Fibroblast of skin of left quadriceps (primary cell): ENCODE measurements at places on chromosomes 2 and 18.

GRCh38 chr18:9578306-9578705, 36.1 kb downstream of the PPP4R1 start:
- DNase-seq = no peak

- no peak for DNase-seq
These were observed 2.6 kb downstream of the HS6ST1 start for GRCh38 chr2:128315829-128316776.

GRCh38 chr2:102027036-102027980, 35.5 kb downstream of the IL1R2 start:
- peak; percentile 74 for DNase-seq

DNA sequence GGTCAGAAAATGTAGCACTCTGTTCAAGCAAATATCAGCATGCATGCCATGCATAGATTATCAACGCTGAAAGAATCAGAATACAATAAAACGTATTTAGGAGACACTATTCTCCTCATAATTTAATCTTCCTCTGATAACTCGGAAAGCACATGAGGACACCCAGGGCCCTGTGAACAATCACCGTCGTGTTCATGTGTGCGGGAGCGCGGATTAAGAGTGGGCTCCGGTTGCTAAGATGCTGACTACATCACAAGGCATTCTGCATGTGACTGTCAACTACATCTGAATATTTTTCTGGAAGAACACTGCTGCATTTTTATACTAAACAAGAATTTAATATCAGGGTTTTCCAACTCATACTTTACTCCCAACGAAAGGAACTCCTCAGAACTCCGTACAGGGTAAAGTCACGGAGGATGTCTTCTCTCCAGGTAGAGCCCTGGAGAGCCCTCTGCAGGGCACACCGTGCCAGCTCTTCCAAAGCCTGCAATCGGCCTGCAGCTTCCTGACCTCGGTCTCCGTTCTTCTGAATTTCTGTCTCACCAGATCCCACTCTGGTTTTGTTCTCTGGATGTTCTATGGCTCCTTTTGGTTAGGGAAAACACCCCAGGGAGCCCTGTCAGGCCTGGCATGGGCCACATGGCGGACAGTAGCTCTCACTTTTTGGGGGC, 59.6 kb downstream of the ZNF516 start:
- DNase-seq = no peak

DNA sequence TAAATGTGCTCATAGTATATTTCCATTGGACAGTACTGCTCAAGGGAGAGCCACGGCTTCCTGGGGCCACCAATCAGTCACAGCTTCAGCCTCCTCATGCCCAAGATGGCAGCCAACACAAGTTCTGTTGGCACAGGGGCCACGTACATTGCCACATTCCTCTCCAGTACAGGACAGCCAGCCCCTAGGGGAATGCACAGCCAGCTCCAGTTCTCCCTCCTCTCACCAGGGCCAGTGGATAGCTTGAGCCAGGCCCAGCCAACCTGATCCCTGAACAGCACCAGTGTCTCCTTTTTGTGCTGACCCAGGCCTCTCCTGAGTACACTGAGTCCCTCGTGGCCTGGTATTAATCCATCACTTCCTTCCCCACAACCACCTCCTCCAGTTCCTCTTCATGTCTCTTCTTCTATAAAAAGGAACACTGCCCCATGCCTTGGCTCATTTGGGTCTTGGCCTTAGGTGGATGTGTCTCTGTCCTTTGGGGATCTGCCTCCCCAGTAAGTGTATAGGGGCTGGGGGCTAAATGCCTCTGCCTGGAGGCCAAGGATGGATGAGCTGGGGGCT, 168.7 kb downstream of the TNS1 start:
- DNase-seq = no peak

GRCh38 chr2:222364285-222364895, 60.0 kb upstream of the SGPP2 start:
- DNase-seq = no peak

- DNase-seq = no peak
These were observed 166.8 kb downstream of the DCDC2C start for GRCh38 chr2:3870222-3870621.

DNA sequence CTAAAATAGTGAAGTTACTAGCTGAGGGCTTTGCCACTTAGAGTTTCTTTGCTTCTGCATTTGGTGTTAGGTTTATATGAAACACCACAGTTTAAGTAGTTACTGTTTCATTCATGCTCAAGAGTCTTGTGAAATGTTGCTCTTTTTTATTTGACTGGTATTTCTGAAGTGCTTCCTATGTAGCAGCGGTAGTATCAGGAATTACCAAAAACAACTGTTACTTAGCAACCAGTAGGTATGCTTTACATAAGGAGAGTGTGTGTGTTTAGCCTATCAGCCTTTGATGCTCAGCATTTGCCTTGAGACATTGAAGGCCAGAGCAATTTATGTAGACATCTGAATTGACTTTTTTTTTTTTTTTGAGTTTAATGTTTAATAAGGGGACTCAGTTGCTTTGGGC, 3.6 kb downstream of the DIS3L2 start:
- DNase-seq = no peak

DNA sequence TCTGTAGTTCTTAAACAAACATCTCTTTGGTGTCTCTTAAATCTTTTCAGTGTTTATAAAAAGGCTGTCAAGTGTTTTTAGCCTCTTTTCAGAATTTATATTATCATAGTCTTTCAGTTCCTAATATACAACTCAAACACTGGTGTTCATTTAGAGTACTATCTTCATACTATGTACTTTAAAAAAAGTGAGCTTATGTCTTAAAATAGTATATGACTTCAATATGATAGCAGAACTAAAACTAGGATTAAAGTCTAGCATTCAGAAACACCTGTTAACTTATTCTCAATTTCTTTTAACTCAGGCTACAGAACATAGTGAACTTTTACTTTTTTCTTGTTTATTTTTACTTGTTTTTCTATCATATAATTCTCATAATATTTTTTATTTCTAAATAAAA, 14.7 kb upstream of the IKZF2 start:
- DNase-seq = no peak

DNA sequence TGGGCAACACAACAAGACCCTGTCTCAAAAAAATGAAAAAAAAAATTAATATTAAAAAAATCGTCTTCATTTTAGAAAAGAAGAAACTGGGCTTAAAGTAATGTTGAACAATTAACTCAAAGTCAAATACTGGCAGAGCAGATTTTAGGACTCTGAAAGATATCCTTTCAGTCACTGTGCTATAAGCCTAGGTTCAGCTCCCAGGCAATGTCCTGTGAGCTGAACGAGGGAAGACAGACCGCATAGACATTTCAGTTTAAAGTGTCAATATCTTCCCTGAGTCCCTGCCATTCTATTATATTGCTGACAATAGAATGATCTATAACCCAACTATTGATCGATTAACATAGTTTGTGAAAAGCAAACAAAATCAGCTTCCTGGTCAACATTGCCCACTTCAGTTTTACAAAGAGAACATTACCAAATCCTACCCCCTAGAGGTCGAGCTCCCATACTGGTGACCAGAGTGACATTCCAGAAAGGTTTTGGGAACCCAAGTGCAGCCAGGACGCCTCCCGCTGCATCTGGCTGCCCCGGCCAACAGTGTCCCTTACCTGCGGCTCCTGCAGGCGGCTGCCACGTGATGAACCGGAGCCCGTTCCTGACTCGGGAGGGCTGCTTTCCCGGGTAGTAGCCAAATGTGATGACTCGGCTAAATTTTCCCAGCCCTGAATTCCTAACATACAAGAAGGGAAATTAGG, 639 bp downstream of the MRO start:
- no peak for DNase-seq

- no peak for DNase-seq
These were observed 208.2 kb downstream of the CCDC178 start for GRCh38 chr18:33232318-33232626.

DNA sequence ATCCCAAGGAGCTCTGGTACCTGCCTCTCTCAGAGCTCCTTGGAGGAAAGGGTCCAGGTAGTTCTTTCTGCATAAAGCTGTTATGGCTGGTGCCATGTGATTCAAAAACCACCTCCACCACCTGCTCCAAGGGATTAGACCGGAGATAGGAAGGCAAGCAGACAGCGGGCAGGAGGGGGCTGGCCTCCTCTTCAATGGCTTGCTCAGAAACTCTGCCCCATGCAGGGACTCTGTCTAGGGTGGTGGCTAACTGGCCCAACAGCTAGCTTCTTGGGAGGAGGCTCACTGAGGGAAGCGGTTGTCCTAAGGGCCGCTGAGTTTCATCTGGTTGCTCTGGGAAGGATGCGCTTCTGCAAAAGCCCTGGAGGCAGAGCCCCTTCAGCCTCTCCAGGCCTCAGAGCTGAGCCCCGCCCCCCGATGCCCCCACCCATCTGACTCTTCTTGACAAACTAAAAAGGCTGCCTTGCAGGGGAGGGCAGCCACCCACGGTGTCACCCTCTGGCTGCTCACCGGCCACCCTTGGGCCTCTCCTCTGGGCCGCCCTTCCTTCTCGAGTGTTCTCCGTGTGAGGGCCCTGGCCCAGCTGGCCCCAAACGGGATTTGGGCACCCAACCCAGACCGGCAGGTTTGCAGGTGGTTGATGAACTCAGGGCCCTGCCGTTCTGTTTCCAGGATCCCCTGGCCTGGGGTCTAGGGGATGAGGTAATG, 90.2 kb downstream of the MCFD2 start:
- DNase-seq = no peak

- peak; percentile 50 for DNase-seq
These were observed 39.6 kb upstream of the NEMP2 start for GRCh38 chr2:190574169-190574568.

DNA sequence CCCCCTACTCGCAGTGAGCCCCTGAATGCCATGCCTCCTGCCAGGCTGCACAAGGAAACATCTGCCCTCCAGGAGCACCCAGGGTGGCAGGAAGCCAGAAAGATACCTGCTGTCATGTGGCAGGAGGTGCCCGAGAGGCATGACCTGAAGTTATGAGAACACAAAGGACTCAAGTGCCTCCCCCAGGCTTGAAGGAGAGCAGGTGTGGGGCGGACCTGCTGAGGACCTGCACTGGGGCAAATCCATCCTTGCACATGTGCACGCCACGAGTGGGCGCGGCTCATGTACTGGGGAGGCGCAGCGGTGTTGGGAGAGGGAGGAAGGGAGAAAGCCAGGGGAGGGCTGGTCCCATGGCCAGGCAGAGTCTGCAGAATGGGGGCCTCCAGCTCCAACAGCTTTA, 26.9 kb downstream of the SDC1 start:
- no peak for DNase-seq

DNA sequence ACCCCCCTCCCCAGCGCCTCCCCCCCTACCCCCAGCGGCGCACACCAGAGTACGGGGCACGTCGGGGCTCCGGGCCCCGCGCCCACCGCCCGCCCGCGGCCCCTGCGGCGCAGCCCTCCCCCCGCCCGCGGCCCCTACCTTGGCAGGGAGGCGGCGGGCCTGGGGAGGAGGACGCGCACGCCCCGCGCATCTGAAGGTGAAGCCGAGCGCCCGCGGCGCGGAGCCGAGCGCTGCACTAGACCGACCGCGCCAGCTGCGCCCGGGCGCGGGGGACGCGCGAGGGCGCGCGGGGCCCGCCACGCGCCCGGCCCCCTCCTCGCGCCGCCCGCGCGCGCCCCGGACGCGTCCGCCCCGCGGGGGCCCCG, at the start of gene ZNF516:
TSS of gene ZNF516 (minus strand) at position 237 of the 365 bp plus-strand sequence. CDS start 52,188 bp downstream, outside the sequence.
- DNase-seq = no peak

DNA sequence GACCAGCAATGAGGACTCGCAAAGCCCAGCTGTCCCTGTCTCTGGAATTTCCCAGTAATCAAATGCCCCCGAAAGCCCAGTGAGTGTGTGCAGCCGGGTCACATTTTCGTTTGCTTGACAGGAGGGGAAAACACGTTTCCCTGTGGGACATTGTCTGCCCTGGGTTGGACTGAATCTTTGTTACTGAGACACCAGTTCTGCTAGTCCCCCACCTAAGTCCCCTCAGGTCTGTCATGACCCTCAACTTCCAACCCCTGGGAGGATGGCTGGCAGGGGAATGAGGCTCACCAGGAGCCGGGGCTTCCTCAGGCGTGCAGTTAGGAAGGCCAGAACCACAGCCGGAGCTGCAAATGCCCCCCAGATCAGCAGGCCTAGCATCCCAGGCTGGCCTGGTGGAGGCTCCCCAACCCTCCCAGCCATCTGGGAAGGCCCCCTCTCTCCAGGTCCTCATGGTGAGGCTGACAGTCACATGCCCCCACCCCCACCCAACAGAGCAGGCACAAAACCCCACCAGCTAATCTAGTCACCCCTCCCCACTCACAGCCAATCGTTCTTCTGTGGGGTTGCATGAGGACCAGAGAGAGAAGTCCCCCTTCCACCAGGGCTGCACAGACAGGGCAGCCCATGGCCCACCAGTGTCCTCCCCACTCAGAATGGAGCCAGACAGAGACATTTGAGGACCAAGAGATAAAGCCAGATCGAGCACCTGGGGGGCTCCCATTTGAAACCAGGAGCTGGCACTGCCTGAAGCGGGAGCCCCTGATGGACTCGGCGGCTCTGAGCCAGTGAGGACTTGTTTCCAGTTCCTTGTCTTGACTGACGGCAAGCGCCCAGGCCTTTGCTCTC, 33.6 kb downstream of the CYP26B1 start:
- DNase-seq = no peak

DNA sequence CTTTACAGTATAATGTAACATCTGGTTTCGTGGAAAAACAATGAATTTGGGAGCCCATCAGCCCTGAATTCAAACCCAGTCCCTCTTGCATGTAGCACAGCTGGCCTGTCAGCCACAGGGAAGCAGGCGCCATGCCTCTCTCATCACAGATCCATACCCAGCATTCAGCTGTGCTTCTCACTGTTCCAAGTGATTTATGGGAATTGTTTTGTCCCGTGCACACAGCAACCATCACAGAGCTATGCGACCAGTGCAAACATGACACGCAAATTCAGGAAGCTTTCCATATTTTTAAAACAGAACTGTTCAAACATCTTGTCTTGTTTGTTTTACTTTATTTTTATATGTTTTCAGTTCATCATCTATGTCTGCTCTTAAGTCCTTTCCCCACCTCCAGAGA, 496.1 kb downstream of the EIPR1 start:
- DNase-seq = no peak
